ENCODE measurements at places on chromosomes 3 and 15. TPM values are rescaled to one million over a fixed set of nuclear protein-coding genes. Genes with fewer than 3 reads are reported as not detected.

DNA sequence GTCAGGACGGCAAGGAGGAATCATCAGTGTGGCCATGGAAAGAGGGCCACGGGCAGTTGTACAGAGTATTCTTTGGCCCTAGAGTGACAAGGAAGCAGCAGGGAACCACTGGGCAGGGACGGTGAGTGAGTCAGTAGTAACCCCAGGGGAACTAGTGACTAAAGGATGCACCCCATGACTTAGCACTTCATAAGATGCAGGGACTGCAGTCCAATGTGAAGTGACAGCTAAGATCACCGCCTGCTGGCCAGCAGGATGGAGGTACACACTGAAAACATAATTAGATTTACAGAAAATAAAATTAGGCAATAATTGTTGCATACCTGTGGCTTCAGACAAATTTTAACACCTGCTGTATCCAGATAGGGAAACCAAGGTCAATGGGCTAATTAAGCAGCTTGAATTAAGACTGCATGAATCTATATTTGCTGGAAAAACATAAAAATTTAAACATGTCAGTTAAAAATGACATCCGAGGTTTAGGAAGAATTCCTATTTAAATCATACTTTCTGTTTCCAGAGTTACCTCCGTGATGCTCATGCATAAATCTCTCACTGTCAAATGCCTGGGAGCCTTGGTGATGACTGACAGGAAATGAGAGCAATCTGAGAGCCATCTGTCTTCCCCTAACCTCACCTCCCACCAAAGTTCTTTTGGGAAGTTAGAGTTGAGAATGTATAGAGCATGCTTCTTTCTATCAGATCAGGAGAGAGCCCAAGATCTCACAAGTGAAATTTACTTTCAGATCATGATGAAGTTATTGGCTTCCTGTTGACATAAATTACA lies 56.5 kb downstream of the DCLK3 start:
- H3K4me3 ChIP-seq: no peak overlapping the region
- H3K36me3 ChIP-seq: no peaks in the 10 kb centered on the region
- H3K4me1 ChIP-seq: no peaks in the 10 kb centered on the region
- no peak overlapping the region for H3K27ac ChIP-seq
- no peak for DNase-seq

DNA sequence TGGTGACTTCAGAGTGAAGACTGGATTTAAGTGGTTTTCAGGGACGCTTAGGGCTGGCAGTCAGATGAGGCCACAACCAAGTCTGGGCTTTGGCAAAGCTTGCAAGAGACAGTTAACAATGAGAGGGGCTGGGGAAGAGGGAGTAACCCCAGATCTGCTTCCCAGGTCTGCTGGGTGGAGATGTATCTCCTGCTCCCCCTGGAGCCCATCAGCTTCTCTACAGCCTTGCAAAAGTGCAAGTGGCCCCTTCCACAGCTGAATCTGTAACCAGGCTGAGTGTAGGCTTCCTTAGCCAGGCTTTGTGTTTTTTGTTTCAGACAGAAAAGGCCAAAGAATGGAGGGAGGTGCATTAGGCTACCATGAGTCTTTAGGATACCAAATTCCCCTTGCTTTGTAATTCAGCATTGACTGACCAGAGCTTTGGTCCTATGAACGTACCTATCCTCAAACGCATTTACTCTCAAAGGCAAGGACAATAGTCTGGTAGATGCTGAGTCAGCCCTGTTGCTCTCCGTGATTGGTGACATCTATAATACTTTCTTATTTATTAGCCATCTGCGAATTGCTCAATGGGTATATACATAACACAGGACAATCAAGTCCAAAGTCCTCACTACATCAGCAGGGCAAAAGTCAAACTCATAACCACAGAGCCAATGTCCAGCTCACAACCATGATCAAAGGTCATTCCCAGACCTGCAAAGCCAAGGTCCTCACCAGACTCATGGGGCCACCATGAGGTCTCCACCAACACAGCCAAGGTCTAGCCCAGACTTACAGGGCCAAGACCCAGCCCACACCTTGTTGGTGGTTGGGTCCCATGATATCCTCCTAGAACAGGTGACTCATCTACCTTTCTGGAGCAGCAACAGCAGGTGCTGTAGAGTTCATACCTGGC lies 17.1 kb downstream of the CCDC13 start:
- no peaks in the 10 kb centered on the region for H3K36me3 ChIP-seq
- no peak for DNase-seq
- no peaks in the 10 kb centered on the region for H3K4me1 ChIP-seq
- H3K27me3 ChIP-seq: no peaks in the 10 kb centered on the region

- H3K4me1 ChIP-seq: no peaks in the 10 kb centered on the region
- H3K27ac ChIP-seq: no peak overlapping the region
- H3K27me3 ChIP-seq: no peaks in the 10 kb centered on the region
- no peak for DNase-seq
Measured at GRCh38 chr3:190288836-190289235, 33.4 kb downstream of the CLDN1 start.

- DNase-seq: no peak
- H3K4me1 ChIP-seq: no peaks in the 10 kb centered on the region
- no peaks in the 10 kb centered on the region for H3K27me3 ChIP-seq
- no peak overlapping the region for H3K4me3 ChIP-seq
Measured at GRCh38 chr3:175941352-175941751, 1082.2 kb downstream of the NAALADL2 start.

DNA sequence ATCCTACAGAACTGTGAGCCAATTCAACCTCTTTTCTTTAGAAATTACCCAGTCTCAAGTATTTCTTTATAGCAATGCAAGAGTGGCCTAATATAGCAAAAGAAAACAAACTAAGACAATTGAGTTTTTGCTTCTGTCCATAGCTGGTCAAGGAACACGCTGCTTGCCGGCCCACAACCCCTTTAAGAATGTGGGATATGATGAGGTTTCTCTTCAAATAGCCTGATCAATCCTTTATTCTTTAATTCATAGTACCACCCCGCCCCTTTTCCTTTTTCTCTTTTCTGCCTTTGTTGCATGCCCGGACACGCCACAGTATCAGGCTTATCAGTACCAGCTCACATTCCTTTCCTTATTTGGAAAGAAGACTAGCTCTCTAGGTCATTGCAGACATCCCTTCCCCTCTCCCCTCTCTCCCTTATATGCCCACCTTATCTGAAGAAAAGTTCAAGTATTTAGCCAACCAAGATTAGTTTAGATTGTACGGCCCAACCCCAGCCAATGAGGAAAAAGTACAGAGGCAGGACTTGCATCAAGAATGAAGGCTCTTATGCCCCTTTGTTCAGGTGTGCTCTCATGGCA lies 404.5 kb downstream of the OCA2 start:
- H3K27me3 ChIP-seq: no peaks in the 10 kb centered on the region
- no peaks in the 10 kb centered on the region for H3K36me3 ChIP-seq

GP5 gene
- total RNA-seq: 0.05 TPM

CA12 gene
- 0.74 TPM for total RNA-seq
